Activated CD8-positive, alpha-beta memory T cell treated with anti-CD3 and anti-CD28 coated beads, Interleukin-2, amount 10 ng/mL, durations not matched to agents 7 days and 5 days (primary cell): ENCODE measurements at places on chromosomes 2 and 18.

DNA sequence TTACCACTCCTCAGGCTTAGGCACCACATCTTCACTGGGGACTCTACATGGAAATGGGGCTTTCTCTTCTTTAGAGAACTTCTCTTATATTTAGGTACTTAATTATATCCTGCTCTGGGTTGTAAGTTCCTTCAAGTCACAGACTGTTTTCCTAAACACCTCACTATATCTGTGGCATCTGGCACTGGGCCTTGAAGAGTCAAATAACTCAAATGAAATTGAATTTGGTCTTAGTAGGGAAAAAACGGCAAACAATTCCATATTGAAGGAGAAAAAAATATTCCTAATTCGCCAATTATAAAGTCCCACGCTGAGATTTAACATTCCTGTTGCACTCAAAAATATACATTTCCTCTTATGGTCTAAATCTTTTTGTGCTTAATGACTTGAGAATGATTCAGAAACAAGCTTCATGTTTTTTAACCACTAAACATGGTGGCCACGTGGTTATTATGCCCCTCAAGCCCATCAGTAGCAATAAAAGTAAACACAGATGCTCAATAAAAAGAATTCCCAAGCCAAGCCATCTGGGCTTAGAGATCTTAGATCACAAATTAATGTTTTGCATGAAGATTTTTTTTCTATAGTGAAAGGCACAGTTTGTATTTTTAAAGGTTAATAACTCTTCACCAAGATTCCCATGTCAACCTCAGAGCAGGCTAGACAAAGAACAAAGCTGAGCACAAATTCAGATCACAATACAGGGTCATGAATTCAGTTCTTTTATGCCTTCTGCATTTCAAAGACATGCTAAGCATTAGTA, 105.5 kb upstream of the SYT4 start:
- no peak for DNase-seq

- DNase-seq = no peak
Observed at GRCh38 chr18:59990121-59990823, 90.5 kb downstream of the PMAIP1 start.

GRCh38 chr18:48517048-48517447, 21.8 kb upstream of the CTIF start:
- DNase-seq = no peak

DNA sequence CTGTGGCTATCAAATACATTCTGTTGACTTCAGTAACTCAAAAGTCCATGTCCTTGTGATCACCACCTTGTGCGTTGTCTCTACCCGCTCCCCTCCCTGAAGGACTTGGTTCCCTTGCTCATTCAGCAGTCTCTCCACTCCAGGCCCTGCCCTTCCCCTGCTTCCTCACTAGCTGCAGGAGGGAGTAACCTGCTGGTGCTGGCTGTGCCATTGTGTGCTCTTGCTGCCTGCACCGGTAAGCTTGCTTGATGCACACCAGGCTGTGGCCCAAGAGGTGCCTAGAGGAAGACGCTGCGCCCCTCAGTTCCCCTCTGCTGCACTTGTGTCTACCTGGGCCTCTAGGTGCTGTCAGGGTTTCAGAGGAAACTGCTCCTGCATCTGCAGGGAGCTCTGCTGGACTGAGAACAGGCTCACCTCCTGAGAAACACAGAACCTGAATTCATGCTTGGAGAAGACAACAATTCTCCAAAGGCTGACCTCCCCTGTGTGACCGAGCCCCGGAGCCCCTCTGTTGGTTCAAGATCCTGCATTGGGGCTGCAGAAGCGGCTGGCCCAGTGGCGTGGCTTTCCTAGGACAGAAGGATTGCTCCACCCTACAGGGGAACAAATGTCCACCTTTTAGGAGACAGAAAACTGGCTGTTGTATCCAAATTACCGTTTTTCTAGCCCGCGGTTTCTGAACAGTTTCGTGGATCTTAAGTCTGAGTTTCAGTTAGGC, 33.6 kb downstream of the PTPRM start:
- DNase-seq = no peak

- DNase-seq = no peak
Observed at GRCh38 chr18:34780856-34781255, 70.8 kb downstream of the DTNA start.

DNA sequence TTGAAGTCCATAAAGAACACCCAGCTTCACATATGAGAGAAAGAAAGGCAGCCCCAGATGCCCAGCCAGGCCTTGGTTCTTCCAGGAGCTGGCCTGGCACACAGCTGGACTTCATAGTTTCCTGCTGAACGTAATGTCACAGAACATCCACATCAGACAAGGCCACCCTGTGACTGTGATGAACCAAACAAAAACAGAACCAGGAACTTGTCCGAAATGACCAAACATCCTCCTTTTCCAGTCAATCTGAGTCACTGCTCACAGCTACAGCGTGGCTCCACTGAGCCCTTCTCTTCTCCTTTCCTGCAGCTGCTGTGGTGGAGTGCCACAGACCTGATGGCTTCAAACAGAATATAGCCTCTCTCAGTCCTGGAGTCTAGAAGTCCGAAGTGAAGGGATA, 45.4 kb upstream of the PAPOLG start:
- DNase-seq = no peak
